ENCODE measurements at places on chromosomes 6 and 20. TPM values are rescaled to one million over a fixed set of nuclear protein-coding genes. Genes with fewer than 3 reads are reported as not detected.

Gene GNL1
- 76.9 TPM for total RNA-seq

- DNase-seq, result no peak
These were observed 8.3 kb upstream of the TTPAL start for GRCh38 chr20:44467289-44467883.

Gene NR2E1
- total RNA-seq, result not detected

Gene SLC22A1
- 2.8 TPM for total RNA-seq

Gene CD83
- 8.0 TPM for total RNA-seq

- DNase-seq, result no peak
These were observed 76.3 kb downstream of the ZMYND8 start for GRCh38 chr20:47280228-47280627.

GRCh38 chr20:34179637-34180360, 61.4 kb upstream of the ASIP start:
- DNase-seq, result no peak

Gene EYA2
- 10.9 TPM for total RNA-seq
